Umbilical cord (tissue), 2 donors: ENCODE measurements at places on chromosomes 1 and 21. TPM values are rescaled to one million over a fixed set of nuclear protein-coding genes. Genes with fewer than 3 reads are reported as not detected.

- no peak for DNase-seq
These were observed 268.9 kb upstream of the TMEM51 start for GRCh38 chr1:14884614-14885175.

DNA sequence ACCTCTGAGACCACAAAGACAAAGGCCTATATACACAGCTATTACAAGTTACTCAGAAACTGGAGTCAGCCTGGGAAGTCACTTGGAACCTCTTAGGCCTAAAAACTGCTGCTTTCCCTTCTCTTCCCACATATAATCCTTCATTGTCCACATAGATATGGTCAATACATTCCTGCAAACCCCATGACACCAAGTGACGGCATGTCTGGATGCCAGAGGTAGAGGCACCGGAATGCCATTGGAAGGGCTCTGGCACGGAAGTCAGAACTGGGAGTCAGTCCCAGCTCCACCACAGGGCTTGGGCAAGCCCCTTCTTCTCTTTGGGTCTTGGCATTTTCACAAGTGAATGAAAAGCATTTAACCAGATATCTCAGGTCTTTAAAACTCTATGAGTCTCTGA, 204.7 kb downstream of the MATN1 start:
- no peak for DNase-seq

Gene ZBTB8B
- 2.6 TPM for total RNA-seq

Gene SYDE2
- 56.8 TPM for total RNA-seq

GRCh38 chr1:169868978-169869377, 24.7 kb downstream of the SCYL3 start:
- DNase-seq: no peak

Gene PADI1
- total RNA-seq: 0.96 TPM

GRCh38 chr1:37741662-37742061, 23.3 kb downstream of the EPHA10 start:
- no peak for DNase-seq

GRCh38 chr1:31371121-31371959, 1.5 kb downstream of the FABP3 start:
- peak; percentile 91 for DNase-seq
